NCI-H2171 (cell line): ENCODE measurements at places on chromosomes 1 and 21.
A peak's percentile ranks its signal among the peaks of the same experiment; 100 is the strongest.

GRCh38 chr1:62090016-62090415, 104.6 kb upstream of the L1TD1 start:
- DNase-seq, result no peak

DNA sequence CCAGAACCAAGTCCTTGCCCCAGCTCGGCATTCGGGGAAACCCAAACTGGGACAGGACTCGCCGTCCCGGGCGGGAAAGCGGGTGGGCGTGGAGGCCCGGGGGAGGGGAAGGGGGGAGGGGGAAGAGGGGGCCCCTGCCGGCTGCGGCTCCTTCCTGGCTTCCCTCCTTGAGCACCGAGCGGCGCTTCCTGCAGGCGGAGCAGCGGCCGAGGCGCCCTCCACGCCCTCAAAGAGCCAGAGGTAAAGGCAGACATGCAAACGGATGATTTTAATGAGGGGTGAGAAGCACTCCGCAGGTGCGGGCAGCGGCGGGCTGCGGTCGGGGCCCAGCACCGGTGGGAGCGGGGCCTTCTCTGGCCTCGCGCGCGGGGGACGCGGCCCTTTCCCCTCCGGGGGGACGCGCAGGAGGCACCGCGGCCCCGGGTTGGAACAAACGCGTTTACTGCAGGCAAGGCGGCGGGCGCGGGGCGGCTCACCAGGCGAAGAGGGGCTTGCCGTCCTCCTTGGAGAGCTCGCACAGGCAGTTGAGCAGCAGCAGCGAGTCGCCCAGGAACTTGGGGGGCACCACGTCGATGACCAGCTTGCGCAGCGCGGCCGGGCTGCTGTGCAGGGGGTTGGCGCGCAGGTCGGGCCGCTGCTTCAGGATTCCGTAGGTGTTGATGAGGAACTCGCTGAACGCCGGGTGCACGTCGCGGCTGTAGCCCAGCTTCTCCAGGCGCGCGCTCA, 5.7 kb upstream of the FTCD start:
- no peak for DNase-seq

DNA sequence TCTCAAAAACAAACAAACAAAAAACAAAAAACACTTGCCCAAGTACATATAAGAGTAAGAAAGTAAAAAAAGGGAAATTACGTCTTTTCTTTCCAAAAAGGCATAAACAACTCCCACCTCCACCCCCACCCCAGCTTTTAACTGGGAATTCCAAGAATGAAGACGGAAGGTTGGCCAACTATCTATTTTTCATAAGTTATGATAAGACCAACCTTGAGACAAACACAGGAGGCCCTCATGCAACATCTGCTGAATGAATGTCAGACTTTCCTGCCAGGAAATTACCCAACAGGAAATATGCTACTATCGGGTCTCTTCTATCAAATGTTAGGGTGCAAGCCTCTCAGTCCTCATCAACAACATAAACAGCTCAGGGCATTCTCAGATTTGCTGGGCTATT, 1.9 kb downstream of the BSDC1 start:
- DNase-seq, result no peak

DNA sequence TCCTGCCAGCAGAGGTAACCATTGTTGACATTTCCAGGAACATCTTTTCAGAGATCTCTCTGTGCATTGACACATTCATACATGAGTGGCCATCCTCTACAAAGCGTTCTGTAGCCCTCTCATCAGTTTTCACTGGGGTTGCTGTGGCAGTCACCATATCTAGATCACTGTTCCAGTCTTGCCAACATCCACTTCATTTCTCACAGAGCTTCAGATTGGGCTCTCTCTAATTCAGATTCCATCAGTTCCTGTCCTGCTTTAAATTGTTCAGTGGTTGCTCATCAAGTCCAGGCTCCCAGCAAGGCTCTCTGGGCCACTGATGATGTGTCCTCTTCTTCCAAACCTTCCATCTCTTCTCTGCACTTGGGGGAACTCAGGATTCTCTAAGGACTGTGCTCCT, 173.7 kb downstream of the KCNJ6 start:
- no peak for DNase-seq

DNA sequence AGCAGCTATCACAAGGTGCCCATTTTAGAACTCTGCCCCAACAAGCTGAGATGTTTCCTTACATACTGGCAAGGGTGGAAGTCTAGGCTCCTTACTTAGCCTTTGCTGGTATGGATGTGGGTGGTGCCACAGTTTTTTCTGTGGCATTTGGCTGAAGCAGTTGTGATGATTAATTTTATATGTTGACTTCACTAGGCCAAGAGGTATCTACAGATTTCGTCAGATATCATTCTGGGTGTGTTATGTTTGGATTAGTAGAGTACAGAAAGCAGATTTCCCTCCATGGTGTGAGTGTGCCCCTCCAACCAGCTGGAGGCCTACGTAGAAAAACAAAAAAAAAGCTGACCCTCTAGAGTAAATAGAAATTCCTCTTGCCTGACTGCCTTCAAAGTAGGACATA, 317.0 kb downstream of the BARHL2 start:
- no peak for DNase-seq

DNA sequence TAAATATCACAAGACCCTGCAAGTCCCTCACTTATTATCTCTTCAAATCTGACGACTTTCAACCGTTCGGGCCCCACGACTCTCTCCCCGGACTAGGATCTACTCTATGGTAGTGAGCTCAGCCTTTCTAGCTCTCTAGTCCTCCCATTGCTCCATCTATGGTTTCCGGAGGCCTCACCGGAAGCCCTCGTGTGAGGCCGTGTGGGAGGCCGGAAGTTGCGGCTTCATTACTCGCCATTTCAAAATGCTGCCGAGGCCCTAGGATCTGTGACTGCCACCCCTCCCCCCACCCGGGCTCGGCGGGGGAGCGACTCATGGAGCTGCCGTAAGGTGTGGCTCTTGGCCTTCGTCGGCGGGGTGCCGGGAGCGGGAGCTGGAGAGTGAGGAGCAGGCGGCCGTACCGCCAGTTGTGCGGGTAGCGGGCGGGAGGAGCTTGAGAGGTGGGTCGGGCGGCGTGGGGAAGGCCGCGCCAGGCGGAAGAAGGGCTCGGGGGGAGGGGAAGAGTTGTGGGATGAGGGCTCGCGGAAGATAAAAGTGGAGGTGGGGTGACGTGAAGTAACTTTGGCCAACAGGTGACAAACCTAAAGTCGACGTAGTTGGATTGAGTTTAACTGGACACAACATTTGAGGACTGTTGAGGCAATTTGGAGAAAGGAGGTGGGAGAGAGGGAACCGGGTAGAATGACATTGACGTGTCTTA, at the start of gene MDM4:
TSS of gene MDM4 (plus strand) at position 227 of the 700 bp plus-strand sequence. CDS start 9,113 bp downstream, outside the sequence.
- DNase-seq, result peak; percentile 97

GRCh38 chr1:85180869-85181268, 19.9 kb downstream of the SYDE2 start:
- no peak for DNase-seq

DNA sequence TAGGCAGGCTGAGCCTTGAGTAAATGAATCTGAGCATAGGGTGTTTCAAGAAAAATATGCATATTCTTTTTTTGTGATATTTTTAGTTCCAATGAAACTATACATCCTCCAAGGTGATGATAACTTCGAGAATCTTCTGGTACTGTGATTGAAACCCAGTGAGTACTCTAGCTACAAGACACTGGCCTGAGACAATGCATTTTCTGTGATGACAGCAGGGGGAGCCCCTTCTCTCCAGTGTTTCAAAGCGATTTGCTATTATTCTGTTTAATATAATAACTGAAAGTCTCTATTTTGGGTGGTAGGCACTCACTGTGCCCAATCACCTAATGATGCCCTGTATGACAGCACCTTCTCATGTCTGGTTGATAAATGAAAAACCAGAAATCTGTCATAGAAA, 12.1 kb downstream of the IRF2BP2 start:
- DNase-seq, result no peak

- DNase-seq, result no peak
These were observed 289.6 kb upstream of the PROX1 start for GRCh38 chr1:213698092-213698702.

DNA sequence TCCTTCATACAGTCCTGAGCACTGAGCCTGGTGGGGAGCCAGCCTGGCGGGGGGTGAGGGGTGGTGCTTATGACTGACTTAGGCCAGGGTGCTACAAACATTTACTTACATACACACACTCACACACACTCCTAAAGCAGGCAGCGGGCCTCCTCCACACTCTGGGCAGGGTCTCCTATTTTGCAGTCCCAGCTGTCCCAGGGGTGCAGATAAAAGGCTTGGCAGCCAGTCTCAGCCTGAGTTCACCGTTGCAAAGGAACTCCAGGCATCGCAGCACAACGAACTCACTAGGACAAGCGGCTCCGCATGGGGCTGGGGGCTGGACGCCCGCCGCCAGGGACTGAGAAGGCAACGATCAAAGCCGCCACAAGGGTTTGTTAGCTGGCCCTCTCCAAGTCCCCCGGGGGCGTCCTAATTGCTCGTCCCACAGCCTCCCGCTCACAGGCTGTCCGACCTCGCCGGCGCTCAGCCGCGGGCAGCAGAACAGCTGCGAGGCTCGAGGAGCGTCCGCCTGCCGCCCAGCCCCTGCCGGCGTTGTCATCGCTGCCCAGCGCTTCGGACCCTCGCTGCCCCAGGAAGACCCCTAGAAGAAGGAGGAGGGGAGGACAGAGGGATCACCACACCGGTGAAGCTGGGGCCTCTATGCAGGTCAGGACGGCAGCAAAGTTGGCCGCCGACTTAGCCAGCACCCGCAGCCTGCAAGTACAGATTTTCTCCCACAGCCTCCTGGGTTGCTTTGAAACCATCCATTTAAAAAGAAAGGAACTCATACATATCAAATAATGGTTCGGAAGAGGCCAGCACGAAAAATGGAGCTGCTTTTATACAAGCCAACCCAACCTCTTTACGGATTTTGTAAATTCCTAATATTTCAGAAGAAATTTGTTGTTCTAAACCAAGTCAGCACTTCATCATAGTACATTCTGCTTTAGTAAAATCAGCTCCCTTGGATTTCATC, 6.2 kb downstream of the BARHL2 start:
- DNase-seq, result no peak

DNA sequence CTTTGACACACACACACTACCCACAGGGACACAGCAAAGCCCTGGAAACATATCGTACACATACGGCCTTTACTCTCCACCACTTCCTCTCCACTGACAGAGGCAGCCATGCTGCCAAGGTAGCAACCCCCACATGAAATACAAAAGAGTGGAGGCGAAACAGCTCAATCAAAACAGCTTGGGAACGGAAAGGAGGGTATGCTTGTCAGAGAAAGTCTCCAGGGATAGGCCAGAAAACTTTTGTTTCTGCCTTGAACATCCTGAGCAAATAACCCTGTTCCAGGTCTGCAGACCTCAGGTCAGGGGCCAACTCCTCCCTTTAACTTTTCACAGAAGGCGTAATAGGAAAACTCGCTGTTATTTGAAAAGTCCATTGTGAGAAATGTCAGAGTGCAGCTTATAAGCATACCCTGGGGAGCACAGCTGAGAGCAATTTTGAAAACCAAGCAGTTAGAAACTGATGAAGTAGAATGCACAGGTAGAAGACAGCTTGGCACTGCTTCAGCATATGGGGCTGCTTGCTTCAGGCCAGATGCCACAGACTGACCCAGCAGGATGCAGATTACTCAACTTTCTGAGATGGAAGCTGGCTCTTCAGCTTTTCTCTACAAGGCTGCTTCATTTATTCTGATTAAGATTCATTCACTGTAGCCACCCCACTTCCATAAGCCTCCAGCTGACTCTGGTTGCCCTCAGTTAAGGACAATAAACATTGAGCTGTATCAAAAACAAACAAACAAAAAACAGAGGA, 18.0 kb downstream of the KIAA0319L start:
- DNase-seq, result peak; percentile 61

- no peak for DNase-seq
These were observed 64.3 kb downstream of the TAS1R2 start for GRCh38 chr1:18795002-18795689.

- DNase-seq, result no peak
These were observed 139.8 kb upstream of the PTBP2 start for GRCh38 chr1:96581772-96582171.

GRCh38 chr21:33865996-33866575, 49.5 kb downstream of the ATP5PO start:
- no peak for DNase-seq

DNA sequence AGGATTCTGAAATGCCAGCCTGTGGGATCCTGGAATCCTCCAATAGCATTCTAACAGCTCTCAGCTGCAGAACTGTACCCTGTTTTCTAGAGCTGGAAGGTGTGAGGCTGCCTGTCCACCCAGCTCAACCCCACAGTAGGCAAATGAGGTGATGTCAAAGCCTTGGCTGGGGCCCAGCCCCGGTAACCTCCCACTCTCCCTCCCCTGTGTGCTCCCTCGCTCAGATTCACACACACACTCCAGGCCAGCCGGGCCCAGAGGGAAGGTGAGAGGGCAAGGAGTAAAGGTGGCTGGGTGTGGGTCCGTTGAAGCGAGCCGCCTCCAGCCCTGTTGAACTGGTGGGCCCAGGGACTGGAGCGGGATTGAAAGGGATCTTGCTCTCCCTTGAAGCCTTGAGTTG, at the start of gene BSND:
TSS of gene BSND (plus strand) at position 257 of the 400 bp plus-strand sequence. CDS start 254 bp downstream, outside the sequence.
- DNase-seq, result no peak

GRCh38 chr1:205071028-205071409, 13.2 kb downstream of the TMEM81 start:
- no peak for DNase-seq

- no peak for DNase-seq
These were observed 890.6 kb downstream of the KCNT2 start for GRCh38 chr1:195717651-195718050.

DNA sequence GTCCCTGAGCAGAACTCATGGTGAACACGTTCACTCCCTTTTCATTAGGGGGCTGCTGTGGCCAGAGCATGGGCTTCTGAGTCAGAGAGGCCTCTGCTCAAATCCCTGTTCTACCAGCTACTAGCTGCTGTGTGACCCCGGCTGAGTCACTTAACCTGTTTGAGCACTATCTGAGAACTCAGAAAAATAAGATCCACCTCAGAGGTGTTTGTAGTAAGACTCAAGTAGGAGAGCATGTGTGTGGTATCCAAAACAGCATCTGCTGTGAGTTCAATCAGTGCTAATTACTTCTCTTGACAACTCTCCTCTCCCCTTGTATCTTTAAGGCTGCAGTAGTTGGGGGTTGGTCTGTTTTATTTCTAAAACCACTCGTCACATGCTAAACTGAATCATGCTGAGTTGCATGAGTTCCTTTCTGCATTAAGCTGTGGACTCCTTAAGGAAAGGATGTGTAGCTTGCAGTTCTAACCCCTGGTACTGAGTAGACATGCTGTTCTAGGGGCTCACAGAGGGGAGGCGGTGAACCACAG, 39.7 kb upstream of the JUN start:
- no peak for DNase-seq
